ENCODE measurements at places on chromosomes 4 and X.

DNA sequence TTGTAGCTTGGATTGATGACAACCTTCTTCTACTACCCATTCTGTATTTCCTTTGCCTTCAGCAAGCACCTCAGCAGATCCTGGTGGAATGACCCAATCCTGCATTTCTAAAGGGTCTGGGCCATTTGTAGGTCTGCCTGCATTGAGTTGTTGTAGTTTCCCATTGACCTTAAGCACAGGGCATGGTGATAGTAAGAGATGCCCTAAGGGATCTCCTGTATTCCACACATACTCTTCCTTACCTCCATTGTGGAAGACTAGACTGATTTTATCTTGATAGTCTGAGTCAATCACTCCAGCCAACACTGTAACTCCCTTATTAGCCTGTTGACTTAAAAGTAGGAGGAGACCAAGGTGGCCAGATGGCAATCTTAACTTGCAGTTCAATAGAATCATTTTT is 184.5 kb downstream of the GRIA2 start:
- no peak for DNase-seq

DNA sequence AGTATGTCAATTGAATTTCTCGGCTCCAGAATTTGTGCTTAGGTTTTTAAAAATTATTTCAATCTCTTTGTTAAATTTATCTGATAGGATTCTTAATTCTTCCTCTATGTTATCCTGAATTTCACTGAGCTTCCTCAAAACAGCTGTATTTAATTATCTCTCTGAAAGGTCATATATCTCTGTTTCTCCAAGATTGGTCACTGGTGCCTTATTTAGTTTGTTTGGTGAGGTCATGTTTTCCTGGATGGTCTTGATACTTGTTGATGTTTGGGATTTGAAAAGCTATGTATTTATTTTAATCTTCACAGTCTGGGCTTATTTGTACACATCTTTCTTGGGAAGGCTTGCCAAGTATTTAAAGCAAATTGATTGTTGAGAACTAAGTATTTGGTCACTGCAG is 24.7 kb upstream of the HERC3 start:
- no peak for DNase-seq

- DNase-seq = no peak
Observed at GRCh38 chrX:31236231-31236630, 164.4 kb upstream of the FTHL17 start.

- DNase-seq = no peak
Observed at GRCh38 chr4:84110040-84110439, 389.1 kb downstream of the NKX6-1 start.

GRCh38 chr4:57789666-57790065 is 679.5 kb upstream of the IGFBP7 start:
- no peak for DNase-seq

DNA sequence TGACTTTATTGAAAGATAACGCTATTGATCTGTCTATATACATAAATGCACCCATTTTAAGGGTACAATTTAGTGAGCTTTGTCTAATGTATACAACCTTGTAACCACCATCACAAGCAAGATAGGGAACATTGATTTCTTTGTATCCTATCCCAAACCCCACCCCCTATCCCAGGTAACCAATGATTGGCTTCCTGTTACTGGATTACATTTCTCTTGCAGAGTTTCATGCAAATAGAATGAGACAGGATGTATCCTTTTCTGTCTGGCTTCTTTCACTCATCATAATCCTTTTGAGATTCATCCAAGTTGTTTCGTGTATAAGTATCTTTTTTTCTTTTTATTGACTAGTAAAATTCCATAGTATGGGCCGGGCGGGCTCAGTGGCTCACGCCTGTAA is 1.6 kb upstream of the GRIPAP1 start:
- no peak for DNase-seq

DNA sequence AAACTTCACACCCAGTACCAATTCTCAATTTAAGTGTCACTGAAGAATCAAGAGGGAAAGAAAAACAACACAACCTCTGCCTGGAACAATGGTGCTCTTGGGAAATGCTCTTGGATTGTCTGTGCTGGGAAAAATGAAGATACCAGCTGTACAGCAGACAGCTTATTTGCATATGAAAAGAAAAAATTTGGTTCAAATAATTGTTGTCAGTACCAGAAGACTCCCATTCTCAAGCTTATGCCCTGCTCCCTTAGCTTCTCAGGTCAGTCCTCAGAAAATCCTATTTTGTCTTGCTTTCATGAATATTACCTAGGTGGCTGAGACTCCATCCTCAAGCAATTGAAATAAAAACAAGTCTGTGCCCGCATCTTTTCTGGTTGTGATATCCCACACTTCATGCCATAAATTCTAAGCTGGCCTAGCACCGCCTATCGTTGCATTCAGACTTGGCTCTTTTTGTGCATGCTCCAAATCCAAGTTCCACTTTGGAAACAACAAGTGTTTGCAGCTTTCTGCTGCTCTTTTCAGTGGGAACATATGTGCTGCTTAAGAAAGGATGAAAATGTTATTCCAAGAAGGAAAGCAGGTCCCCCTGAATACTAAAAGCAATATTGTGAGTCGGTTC is 431.6 kb downstream of the INPP4B start:
- DNase-seq = no peak

DNA sequence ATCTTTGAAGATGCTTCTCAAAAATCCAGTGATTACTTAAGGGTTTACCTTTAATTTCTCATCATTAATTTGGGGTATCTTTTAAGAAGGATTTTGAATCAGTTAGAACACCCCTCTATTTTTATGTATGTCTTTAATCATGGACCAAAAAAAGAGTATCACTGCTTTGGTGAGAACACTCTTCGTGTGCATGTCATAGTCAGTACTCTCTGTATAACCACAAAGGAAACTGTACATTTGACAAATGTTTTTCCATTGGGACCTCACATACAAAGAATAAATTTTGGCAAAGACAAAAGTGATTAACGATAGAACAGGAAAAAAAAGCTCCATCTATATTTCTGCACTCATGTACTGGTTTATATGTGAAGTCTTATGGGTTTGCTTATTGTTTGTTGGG is 31.3 kb downstream of the FAM241A start:
- no peak for DNase-seq

- DNase-seq = no peak
Observed at GRCh38 chr4:80311130-80311529, 24.4 kb upstream of the CFAP299 start.
